ENCODE measurements at places on chromosomes 1 and 21.

DNA sequence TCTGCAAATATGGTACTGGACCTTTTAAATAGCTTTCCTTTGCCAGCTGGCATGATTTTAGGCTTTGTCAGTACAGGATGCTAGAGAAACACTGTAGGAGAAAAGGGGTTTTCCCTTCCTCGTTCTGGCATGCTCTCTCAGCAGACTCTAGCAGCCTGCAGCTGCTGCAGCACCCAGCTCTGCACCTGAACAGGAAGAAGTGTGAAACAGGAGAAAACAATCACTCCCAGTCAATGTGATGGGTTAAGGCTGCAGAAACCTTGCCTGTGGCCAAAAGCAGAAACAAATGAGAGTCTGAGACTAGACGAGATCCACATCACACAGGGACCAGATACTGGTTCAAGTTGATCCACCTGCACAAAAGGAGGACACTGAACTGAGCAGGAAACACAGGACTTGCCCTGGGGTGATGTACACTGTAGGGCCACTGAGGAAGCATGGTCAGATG lies 21.2 kb downstream of the OVGP1 start:
- no peak for DNase-seq

GRCh38 chr1:155173478-155174323 lies at the start of gene TRIM46:
TSS of gene TRIM46 (plus strand) at chr1:155173849. CDS start at chr1:155173967, 118 bp downstream.
- DNase-seq: no peak

DNA sequence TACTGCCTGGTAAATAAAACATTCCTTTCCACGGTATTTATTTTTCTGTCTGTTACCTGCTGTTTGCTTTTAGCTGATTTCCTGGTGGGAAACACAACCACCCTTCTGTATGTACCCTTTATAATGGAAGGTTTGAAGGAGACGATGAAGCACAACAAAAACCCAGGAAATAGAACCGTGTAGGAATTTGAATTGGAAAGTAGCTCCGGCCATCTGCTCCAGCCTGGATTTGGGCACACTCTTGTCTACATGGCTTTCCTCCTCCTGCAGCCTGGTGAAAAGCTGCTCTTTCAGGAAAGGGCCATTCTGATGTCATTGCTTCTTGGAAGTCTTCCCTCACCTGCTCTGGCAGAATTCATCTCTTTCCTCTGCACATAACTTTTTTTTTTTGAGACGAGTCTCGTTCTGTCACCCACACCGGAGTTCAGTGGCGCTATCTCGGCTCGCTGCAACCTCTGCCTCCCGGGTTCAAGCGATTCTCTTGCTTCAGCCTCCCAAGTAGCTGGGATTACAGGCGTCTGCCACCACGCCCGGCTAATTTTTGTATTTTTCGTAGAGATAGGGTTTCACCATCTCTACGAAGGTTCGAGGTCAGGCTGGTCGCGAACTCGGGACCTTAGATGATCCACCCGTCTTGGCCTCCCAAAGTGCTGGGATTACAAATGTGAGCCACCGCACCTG lies 2.7 kb downstream of the AK4 start:
- DNase-seq: no peak

DNA sequence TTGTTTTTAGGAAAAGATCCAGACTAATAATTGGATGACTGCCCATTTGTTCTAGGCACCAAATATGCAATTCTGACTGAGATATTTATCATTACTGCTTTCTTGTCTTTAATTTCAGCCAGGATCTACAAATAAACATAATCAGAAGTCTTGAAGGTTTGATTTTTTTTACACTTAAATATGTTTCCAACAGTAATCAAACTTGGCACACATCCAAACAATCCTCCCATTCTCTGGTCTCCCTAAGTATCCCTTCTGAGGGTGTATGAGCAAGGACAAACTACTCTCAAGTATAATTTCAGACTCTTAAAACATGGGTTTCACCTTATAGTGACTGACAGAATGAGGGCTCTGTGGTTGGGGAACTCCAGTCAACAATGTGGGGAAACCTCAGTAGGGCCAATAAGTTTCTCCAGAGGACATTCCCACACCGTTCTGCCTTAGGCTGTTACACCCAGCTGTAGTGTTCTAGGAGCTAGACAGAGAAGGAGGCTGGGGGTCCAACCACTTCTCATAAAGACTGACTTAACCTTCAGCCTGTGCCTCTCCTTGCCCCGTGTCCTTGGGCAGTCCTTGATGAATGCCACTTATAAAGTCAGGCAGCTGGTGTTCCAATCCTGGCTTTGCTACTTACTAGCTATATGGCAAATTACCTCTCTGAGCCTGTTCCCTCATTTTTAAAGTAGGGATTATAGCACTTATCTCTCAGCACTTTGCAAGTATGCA lies 1.5 kb upstream of the PALMD start:
- DNase-seq: no peak

- DNase-seq: no peak
Measured at GRCh38 chr1:204263254-204263910, 49.6 kb upstream of the GOLT1A start.

GRCh38 chr21:45872902-45873301 lies 108.7 kb upstream of the COL6A1 start:
- no peak for DNase-seq

DNA sequence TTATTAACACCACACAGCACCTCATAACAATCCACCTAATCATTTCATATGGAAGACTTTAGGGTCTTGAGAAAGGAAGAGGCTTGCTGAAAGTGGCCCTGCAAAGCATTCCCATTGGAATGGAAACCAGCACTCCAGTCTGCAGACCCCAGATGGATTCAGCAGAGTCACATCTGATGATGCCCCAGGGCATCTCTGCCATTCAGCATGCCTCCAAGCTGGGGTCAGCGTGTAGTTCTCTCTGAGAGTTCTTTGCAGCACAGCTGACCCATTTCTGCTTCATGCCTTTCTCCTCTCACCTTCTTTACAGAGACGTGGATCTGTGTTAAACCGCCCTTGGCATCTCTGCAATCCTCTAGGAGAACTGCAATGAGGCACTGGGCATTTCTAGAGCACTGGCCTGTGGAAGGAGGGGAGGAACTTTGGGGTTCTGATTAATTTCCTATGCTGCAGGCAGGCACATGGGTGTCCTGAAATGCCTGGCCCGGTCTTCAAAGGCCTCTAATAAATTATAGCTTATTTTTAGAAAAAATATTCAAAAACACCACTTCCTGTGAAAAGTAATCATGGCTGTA lies 2.6 kb upstream of the LUZP1 start:
- DNase-seq: no peak

DNA sequence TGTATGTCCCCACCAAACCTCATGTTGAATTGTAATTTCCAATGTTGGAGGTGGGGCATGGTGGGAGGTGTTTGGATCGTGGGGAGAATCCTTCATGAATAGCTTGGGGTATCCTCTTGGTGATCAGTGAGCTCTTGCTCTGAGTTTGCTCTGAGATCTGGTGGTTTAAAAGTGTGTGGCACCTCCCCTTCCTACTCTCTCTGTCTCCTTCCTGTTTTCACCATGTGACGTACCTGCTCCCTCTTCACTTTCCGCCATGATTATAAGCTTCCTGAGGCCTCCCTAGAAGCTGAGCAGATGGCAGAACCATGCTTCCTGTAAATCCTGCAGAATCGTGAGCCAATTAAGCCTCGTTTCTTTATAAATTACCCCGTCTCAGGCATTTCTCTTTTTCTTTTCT lies 40.0 kb upstream of the OSBPL9 start:
- DNase-seq: no peak

- DNase-seq: no peak
Measured at GRCh38 chr1:97983126-97983525, 62.3 kb upstream of the DPYD start.

DNA sequence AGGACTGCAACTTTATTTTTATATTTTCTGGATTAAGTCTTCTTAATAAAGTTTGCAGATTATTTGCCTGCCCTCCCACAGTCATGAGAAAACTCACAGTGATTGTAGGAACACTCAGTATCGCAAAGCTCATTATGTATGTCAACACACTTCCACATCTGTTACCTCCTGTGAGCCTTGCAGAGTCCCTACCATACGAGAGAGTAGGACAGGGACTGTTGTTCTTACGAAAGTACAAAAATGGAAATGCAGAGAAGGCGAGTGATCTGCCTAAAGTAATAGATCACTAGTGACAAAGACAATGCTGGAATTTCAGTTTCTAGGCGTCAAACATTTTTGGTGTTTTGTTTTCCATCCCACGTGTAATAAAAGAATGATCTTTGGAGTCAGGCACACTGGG lies 131.7 kb downstream of the SYT2 start:
- DNase-seq: no peak

GRCh38 chr1:53110370-53111072 lies 31.9 kb downstream of the SLC1A7 start:
- DNase-seq: no peak

GRCh38 chr21:34674468-34674867 lies 5.7 kb downstream of the CLIC6 start:
- DNase-seq: no peak

DNA sequence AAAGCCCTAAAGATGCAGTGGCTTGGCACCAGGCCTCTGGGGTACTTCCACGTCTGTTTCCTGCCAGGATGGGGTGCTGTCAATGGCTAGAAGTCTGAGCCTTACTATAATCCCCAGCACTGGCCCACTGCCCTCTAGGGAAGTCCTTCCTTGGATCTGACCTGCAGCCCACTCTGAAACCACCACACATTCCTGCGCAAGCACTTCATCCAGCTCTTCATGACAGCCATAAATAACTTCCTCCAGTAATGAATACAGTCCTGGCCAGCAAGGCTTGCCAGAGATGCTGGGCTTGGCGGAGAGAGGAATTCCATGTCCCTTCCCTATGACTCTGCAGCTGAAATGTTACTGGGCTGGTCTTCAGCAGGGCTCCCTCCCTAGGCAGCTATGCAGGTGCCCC lies 32.6 kb downstream of the ALPL start:
- no peak for DNase-seq

GRCh38 chr1:34073028-34073695 lies 91.9 kb downstream of the CSMD2 start:
- DNase-seq: no peak

GRCh38 chr1:94490556-94490955 lies 51.0 kb downstream of the F3 start:
- DNase-seq: no peak

GRCh38 chr1:246782120-246782900 lies 58.1 kb downstream of the SCCPDH start:
- DNase-seq: peak; percentile 69

- DNase-seq: no peak
Measured at GRCh38 chr21:41655259-41655658, 111.6 kb downstream of the RIPK4 start.

GRCh38 chr1:89822109-89822962 lies 1.5 kb downstream of the LRRC8D start:
- DNase-seq: no peak

DNA sequence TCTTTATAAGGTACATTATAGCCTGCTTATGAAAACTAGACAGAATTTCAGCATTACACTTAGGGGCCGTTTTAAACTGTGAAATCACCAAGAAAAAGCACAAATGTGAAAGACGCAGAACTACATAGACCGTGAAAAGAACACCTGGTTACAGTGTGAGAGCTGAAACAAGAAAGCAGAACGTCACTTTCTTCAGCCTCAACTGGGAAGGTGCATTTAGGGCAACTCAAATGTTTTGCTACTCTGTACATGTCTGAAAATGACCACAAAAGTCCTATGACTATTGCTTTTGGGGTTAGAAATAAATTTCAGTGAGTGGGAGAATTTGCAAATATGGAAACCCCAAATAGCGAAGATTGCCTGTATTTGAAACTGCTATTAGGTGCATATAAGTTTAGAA lies 268.7 kb downstream of the OLFM3 start:
- no peak for DNase-seq

- DNase-seq: no peak
Measured at GRCh38 chr21:28436286-28436932, 556.3 kb downstream of the LTN1 start.

DNA sequence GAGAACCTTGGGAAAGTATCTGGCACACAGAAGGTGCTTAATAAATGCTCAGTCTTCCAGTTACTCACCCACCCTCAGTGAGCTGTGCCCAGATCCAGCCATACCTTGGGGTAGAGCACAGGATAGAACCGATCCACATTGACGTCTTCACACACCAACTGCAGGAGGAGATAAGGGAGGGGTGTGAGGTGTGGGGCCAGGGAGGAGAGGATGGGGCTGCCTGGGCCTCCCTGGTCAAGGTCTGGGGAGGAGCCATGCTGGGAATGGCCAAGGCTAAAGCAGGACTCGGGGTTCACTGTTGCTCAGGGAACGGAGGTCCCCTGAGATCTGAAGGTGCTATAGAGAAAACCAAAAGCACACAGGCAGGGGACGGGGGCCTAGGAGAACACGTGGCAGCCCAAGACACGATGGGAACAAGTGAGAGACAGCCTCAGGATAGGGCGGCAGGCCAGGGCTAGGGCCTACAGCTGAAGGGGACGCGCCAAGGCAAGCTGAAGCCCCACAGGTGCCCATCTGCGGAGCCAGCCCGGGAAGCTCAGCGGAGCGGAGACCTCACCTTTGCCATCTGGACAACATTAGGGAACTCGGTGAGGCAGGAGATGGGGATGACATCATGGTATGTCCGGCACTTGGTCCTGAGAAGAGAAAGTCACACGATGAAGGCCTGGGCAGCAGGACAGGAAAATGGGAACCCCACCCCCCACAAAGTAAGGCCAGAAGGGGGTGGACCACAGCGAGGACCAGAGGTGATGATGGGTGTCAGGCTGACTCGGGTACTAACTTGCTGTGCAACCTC lies 55.9 kb downstream of the RAP1GAP start:
- DNase-seq: no peak

GRCh38 chr1:220893701-220894024 lies 14.4 kb downstream of the HLX start:
- DNase-seq: no peak

DNA sequence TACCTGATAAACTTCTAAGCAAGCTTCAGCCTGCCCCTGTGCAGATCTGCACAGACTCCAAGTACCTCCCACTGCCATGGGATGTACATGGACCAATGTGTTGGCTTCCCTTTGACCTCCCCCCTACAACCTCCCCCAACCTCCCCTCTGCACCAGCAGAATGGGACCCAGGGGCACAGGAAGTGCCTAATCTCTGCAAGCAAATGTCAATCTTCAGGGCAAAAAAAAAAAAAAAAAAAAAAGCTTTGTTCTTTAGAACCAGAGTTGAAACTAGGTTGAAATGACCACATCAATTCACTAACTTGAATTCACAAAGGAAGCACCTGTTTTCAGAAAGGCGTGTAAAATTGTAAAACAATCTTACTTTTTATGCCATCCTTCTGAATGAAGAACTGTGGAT lies 53.9 kb upstream of the TIAM1 start:
- DNase-seq: no peak

- DNase-seq: no peak
Measured at GRCh38 chr1:74436078-74436477, 76.3 kb downstream of the LRRC53 start.

DNA sequence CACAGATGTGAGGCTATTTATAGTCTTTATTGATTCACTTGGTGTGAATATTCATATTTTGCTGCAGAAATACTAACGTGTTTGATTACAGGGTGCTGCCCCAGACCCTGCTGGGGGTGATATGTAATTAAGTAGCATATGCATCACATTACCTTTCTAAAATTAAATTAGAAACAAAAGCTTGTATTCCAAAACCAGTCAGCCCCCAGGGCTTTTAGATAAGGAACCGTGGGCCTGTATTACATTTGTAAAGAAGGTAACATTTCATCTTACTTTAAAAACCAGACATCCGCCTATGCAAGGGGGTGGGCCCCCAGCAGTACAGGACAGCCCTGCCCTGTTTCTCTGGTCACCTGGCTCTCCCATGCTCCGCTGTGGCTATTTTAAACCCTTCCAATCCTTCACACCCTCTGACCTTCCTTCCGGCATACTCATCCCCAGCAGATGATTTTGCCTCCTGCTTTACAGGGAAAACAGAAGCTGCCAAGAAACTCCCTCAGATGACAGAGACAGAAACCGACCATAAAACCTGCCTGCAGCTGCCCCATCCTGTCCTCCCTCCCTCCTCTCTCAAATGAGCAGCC lies 22.0 kb upstream of the KCNC4 start:
- no peak for DNase-seq

- no peak for DNase-seq
Measured at GRCh38 chr1:67270541-67270940, 37.1 kb upstream of the IL12RB2 start.
